ENCODE measurements at places on chromosomes 16 and 17.
A peak's percentile ranks its signal among the peaks of the same experiment; 100 is the strongest.

GRCh38 chr16:88616736-88617135, 21.6 kb upstream of the IL17C start:
- no peak for DNase-seq

DNA sequence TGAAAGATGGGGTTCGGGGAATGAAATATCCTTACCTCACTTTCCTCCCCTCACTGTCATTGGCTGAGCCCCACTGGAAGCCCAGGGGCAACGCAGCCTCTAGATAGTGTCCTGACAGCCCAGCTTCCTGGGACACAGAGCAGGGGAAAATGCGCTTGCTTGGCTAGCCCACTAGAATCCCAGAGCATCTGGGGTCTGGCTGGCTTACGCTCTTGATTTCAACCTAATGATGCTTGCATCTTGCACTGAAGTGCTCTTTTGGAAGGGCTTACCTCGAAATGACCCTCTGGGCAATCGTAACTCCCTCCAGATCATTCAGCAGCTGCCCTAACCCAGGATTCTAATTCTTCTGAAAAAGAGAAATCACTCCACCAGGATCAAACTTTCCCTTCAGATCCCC, 147.6 kb downstream of the SOX9 start:
- no peak for DNase-seq

GRCh38 chr16:52581530-52581929, 34.6 kb upstream of the TOX3 start:
- peak; percentile 20 for DNase-seq

GRCh38 chr16:73015612-73016487, 32.1 kb downstream of the ZFHX3 start:
- no peak for DNase-seq

GRCh38 chr17:39820541-39820940, 43.6 kb downstream of the IKZF3 start:
- DNase-seq, result no peak

- DNase-seq, result peak; percentile 36
These were observed 863 bp downstream of the ADPRM start for GRCh38 chr17:10698096-10698818.

DNA sequence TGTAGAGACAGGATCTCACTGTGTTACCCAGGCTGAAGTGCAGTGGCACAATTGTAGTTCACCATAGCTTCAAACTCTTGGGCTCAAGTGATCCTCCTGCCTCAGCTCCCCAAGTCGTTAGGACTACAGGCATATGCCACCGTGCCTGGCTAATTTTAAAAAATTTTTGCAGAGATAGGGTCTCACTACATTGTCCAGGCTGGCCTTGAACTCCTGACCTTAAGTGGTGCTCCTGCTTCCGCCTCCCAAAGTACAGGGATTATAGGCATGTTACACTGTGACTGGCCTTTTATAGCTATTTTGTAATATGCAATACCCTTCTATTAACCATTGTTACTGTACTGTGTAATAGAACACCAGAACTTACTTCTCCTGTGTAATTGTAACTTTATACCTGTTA, 139.3 kb upstream of the ZNF267 start:
- no peak for DNase-seq

- no peak for DNase-seq
These were observed 117.2 kb downstream of the GOSR1 start for GRCh38 chr17:30594223-30594952.

DNA sequence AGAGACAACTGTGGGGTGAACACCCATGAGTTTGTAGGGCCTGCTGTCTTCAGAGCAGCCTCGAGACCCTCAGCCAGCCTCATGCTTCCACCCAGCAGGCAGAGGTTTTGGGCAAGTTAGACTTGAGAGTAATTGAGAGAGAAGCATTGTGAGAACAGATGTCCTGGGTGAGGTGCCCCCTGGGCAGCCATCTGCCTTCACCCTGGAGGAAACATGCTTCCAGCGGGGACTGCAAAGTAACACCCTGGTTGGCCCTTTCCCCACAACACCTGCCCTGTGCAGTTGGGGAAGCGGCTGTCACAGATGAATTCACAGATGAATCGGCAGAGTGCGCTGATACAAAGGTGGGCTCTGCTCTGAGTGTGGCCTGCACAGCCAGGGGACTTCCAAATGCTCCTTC, 23.4 kb downstream of the ATPAF2 start:
- no peak for DNase-seq

- DNase-seq, result no peak
These were observed 152.9 kb downstream of the CLEC16A start for GRCh38 chr16:11097094-11097786.

DNA sequence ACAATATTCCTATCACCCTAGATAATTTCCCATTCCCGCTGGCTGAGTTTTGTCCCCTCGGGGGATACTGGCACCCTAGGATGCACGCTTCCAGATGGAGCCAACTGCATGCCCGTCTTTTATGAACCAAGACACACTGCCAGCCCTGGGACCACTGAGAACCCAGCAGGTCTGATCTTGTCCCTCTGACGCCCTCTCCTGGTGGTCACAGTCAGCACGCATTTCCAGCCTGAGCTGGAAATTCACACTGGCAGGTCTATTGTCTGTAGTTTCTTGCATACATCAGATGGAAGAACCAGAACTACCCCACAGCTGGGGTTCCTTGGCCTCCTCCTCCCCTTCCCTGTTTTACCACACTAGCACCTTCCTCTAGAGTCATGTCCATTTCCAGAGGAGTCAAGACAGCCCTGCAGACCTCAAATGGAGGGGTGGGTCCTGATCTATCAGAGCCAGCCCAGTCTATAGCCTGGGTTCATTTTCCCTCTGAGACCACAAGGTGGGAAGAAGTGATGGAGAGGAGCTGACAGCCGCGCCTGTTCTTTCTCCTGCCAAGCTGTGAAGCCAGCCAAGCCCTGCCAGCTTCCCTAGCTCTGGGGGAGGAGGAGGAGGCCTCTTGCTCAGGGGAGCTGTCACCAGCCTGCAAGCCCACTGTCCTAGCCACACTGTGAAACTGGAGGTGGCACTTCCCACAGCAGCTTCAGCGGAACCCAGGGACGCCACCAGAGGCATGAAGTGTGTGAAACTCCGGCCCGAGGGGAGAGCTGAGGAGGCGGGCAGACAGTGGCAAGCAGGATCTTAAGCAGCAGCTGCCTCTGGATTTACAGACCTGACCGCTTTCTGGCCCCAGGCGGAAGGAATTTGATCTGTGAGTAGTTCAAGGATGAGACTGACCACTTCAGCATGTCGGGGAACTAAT, 29.3 kb downstream of the MXRA7 start:
- DNase-seq, result peak; percentile 26

- DNase-seq, result no peak
These were observed 1.9 kb downstream of the LYRM1 start for GRCh38 chr16:20902426-20902825.

DNA sequence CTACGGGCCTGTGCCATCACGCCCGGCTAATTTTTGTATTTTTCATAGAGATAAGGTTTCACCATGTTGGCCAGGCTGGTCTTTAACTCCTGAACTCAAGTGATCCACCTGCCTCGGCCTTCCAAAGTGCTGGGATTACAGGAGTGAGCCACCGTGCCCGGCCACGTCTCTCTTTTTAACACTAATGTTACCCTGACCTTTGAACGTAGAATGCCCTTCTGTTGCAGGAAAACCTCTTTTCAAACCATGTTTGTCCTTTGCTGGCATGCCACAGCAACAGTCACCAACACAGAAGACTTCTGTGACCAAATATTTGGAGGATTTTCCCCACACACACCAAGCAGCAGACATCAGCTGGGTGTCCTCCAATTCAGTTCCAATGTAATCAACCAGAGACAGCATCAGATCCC, 7.8 kb upstream of the HSD17B1 start:
- DNase-seq, result no peak

DNA sequence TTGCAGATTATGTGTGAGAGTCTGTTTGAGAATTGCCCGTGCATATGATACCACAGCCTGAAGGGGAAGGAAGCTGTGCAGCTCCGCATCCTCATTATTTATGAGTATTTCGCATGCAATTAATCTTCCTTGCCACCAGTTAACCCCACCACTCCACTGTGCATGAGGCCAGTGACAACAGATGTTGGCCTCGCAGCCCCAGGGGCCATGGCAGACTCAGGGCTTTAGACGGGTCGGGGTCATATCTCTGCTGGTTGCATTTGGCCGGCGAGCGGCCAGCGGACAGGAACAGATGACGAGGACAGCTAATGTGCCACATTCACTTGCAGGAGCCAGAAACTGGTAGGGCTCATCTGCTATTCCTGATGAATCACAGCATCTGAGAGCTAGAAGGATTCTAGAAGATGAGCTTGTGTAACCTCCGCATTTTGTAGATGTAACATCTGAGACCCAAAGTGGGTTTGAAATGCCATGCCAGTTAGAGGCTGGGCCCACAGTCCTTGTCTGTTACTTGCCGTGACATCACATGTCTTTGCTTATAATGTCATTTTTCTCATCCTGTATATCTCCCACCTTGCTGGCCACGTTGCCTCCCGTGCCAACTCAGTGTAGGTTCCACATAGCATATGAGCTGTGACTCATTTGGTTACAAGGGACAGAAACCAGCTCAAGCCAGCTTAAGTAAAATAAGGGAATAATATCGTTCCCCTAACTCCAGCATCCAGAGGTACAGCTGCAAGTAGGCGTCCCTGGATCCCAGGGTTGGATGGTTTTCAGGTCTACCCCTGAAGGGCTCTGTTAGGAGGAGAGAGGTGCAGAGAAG, 137.2 kb downstream of the SNX29 start:
- DNase-seq, result no peak

DNA sequence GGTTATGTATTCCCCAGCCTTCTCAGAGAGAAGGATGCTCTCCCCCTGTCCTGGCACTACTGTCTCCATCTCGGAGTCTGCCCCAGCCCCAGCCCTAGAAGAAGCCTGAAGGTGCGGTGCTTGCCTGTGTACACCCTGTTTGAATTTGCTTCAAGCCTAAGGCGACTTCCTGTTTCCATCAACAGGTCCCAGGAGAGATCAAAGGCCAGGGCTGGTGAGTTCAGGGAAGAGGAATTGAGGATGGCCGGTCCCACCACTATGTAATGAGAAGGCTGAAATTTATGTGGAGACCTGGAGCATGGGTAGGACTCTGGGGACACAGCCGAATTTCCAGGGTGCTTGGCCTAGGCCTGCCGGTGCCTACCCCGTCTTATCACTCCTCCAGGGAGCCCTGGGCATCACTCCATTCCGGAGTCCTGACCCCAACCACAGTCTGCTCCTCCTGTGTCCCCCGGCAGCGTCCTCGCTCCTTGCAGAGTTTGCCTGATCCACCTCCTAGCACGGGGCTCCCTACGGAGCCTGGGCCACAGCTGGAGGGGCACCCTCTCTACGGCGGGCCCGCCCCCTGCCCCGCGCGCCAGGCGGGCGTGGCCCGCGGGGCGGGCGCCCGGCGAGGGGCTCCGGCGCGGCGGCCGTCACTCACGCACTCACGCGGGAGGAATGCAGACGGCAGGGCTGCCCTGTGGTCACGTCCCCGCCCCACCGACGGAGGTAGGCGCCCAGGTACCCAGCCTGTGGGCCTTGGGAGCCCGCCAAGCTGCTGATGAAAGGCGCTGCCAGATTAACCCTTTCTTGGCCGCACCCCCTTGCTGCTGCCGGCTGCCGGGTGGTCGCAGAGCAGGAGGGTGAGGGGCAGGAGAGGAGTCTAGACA, 53.8 kb upstream of the TAC4 start:
- no peak for DNase-seq

- peak; percentile 38 for DNase-seq
These were observed 18.0 kb downstream of the C16orf87 start for GRCh38 chr16:46812781-46813540.

DNA sequence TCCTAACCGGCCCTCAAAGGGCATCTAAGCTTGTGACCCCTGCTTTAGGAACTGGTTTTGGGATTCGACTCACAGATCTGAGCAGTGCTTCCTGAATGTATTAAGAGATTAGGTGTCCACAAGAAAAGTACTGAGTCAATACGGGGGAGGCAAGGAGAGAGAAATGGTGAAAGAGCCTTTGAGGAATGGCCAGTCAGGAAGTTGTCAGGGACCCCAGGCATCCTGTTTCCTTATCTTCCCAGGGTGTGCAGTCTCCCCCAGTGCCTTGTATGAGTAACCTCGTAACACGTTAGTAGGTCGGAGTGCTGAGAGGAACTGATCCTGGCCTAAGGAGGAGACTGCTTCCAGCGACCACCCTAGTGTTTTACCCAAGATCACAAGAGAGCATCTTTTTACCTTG, 16.4 kb upstream of the TMED6 start:
- DNase-seq, result no peak

GRCh38 chr17:75325827-75326225, 36.6 kb upstream of the SLC25A19 start:
- no peak for DNase-seq

DNA sequence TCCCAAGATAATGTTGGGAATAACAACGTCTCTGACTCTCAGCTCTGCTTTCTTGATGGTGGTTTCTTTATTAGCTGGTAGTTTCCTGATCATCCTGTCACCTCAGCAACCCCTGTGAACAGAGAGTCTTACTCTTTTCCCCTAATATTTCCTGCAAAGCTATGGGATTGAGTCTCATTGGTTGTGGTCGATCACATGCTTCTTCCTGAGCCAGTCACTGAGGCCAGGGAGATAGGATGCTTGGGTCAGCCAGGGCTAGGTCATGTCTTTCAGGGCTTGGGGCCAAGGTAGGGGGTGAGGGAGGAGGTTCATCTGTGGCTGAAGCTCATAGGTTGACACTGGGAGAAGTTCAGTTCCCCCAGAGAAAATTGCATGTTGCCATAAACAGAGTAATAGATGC, 114.3 kb downstream of the ABCC1 start:
- DNase-seq, result no peak

DNA sequence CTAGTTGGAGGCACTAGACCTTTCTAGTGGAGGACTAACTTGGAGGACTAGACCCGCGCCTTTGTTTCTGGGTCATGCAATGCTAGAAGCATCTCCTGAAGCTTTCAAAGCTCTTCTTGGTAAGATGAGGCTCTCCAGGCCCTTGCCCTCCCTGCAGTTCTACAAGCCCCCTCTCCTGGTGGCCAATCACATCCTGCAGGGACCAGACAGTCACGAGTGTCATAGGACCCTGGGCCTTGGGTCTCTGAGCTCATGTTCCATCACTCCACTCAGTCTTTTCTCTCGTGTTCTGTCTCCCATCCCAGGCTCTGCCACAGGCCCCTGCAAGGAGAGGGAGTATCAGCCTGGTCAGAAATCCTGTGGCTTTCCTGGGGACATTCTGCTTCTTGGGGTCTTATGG, 119.6 kb downstream of the CYLD start:
- no peak for DNase-seq

- DNase-seq, result no peak
These were observed 12.2 kb upstream of the SLC52A1 start for GRCh38 chr17:5047446-5047845.

Measured in RKO (cell line).